A172 (cell line): ENCODE measurements at places on chromosomes 1 and 21.

GRCh38 chr1:1021010-1021919, 1.3 kb downstream of the AGRN start:
- DNase-seq, result peak; percentile 80

- DNase-seq, result no peak
These were observed 156.0 kb downstream of the TOMM20 start for GRCh38 chr1:234972411-234973191.

- DNase-seq, result no peak
These were observed 22.1 kb downstream of the PTPRU start for GRCh38 chr1:29258189-29258975.

GRCh38 chr1:147168626-147169058, 3.6 kb downstream of the PRKAB2 start:
- DNase-seq, result peak; percentile 29

- no peak for DNase-seq
These were observed 1.2 kb downstream of the LURAP1 start for GRCh38 chr1:46204406-46204742.

DNA sequence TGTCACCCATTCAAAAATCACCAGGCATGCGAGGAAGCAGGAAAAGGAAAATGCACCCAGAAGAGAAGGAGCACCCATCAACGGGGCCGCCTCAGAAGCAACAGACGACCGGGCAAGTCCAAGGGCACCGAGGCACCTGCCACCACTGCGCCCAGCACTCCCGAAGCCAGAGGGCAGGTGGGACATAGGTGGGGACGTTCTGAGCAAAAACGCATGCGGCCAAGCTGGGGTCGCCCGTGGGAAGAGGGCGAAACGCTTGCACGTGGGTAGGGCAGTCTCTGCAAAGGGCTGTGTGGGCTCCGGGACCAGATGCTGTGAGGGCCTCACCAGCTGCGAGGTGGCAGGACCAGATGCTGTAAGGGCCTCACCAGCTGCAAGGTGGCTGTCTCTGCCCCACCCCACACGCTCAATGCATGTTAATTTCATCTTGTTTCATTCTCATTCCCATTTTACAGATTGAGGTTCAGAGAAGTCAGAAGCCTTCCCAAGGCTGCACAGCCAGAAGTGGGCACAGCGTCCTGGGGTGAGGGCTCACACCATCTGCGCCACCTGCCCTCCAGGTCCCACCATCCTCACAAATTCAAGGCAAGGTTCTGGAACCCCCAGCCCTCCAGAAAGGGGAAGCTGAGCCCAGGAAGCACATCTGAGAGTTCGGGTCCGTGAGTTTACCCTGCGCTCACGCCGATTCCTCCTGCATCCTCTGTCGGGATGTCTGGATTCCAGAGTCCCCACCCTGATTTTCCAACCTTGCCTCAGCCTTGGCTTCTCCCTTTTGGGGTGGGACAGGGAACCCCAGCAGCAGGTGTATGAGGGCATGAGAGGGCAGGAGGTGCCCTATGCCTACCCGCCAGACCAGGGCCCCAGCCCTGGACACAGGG, 8.2 kb upstream of the SAMD11 start:
- no peak for DNase-seq

GRCh38 chr1:156658945-156659574, 17.1 kb downstream of the BCAN start:
- DNase-seq, result no peak

DNA sequence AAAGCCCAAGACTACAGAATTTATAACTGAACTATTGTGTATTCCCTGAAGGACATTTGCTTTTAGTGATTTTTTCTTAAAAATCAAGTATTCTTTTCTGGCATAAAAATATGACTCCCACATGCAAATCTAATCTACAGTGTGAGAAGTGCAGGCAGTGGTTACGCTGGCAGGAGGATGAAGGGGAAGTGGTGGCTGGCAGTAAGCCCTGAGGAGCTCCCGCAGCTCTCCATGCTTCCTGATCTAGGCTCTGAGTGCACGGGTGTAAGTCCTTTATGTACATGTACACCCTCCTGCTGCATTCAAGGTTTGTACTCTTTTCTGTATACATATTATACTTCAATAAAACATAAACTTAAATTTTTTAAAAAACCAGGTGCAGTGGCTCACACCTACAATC, 67.5 kb upstream of the PRDX6 start:
- DNase-seq, result peak; percentile 88

DNA sequence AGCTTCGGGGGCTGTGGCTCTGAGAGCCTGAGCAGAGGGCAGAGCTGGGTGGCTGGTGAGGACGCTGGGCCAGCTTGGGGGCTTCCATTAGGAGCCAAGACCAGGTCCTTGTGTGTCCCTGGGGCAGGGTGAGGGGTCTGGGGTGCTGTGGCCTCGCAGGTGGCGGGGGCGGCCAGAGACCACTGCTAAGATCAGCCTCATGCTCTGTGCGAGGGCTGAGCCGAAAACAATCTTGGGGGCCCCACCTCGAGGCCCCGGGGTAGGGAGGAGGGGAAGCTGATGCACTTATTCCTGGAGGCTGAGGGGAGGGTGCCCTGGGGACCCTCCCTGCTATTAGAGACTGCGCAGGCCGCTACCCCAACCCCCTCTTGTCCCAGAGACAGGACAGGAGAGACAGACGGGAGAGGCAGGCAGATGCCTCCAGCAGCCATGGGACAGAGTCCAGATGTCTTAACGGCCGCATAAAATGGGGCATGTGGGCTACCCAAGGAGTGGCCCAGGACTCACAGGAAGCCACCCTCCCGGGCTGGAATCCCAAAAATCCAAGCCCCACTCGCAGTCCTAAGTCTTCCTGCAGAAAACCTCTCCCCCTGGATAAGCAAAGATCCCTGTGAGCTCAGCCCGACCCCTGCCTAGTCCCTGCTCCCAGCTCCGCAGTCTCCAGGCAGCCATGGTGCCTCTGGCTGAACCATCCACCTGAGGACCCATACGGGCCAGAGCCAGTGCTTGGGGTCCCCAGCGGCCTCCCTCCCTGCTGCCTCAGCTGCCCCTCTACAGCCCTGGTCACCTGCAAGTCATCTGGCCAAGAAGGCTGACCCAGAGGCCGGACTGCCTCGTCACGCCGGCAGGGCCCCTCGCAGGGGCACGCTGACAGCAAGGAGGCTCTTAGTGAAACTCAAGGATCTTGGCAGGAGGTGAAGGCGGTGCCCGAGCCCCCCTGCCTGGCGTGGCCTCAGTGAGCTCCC, 43.6 kb upstream of the COL18A1 start:
- DNase-seq, result peak; percentile 41

GRCh38 chr1:20733360-20733975, 965 bp upstream of the SH2D5 start:
- DNase-seq, result no peak

DNA sequence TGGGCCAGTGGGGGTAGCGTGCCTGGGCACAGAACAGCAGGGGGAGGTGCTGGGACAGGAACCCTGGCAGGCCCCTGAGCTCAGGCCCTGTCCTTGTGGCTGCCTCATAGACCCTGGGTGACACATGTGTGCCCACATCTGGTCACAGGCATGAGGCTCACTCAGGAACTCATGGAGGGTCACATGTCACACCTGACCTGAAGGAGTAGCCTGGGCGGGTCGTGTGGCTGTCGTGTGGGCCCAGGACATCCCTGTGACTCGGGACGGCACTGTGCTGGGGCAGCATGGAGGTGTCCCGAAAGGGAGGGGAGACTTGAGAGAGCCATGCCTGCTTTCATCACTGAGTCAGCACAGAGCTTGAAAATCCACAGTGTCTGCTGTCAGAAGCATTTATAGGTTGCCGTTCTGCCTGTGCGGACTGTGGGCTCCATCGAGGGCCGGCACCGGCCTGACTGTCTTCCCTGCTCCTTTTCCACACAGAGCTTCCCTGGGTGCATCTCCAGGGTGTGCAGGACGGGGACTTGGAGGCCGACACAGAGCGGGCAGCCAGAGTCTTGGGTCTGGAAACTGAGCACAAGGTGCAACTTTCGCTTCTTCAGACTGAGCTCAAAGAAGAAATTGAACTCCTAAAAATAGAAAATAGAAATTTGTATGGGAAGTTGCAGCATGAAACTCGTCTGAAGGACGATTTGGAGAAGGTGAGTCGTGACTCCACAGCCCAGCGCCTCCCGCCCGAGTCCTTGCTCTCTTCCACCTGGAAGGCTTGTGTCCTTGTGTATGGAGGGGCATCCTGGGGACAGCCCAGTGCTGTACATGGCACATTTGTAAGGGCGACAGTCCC, 32.8 kb downstream of the PCNT start:
- no peak for DNase-seq

DNA sequence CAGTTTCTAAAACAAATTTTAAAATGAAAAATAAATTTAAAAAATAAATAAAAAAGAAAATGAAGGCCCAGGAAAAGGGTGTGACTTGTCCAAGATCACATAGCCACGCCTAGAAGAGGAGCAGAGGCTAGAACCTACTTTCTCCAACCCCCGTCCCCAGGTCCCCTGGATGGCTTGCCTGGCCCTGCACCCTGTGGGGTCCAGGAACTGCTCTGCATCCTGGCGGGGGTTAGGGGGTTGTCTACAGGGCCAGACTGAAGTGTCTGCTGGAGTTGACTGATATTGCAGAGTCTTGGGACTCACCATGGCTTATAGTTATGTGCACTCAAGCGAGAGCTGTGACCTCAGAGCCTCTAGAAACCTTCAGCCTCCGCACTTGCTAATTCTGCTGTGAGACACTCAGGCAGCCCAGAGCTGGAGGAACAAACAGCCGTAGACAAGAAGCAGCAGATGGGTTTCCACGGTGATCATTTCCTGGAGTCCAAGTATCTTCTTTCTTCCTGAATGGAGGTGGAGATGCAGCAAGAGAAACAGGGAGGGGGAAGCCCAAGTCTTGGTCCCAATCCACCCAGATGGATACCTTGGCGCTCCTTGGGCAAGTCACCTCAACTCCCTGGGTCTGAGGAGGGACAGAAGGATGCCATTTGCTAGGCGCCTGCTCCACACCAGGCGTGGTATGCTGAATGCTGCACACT, 5.2 kb upstream of the EXTL1 start:
- no peak for DNase-seq

GRCh38 chr21:18269856-18270255, 25.2 kb downstream of the CHODL start:
- no peak for DNase-seq

- DNase-seq, result peak; percentile 30
These were observed 160.6 kb upstream of the USP24 start for GRCh38 chr1:55375617-55376258.

DNA sequence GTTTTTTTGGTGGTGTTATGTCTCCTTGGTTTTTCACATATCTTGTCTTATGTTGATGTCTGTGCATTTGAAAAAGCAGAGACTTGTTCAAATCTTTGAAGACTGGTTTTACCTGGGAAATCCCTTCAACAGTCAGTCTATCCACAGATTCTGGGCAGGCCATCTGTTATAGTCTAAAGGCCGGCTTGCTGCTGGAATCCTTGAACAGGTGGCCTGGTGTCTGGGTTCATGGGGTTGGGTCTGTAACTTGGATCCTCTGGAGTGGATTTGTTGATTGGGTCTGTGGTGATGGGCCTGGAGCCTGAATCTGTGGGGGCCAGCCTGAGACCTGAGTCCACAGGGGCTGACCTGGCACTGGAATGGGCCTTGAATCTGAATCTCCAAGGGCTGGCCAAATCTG, 12.2 kb downstream of the LORICRIN start:
- no peak for DNase-seq

- DNase-seq, result no peak
These were observed 558.2 kb upstream of the USP24 start for GRCh38 chr1:55773211-55773940.

DNA sequence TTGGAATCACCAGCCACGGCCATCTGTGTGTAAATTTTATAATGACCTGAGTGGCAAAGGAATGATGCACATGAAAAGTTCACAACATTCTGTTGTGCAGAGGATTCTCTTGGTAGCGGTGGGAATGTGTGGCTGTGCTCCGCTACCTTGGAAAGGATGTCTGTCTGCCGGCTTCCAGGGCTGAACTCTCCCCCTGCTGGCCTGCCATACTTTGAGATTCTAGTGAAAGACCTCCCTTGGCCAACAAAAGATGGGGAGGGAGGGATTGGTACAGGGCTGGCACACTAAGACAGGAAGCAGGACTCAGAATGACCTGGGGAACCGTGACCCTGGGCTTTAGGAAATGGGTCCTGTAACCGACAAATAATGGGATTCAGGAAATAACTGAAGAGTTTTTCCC, 194.5 kb upstream of the PLD5 start:
- no peak for DNase-seq

GRCh38 chr1:102431253-102431652, 434.5 kb upstream of the OLFM3 start:
- DNase-seq, result no peak

DNA sequence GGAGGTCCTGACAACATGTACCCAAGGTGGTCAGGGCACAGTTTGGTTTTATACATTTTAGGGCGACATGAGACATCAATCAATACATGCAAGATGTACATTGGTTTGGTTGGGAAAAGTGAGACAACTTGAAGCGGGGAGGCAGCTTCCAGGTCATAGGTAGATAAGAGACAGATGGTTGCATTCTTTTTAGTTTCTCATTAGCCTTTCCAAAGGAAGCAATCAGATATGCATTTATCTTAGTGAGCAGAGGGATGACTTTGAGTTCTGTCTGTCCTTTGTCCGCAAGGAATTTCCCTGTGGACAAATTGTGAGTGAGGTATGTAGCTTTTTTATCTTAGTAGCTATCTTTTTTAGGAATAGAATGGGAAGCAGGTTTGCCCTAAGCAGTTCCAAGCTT, 10.5 kb upstream of the RBM15 start:
- DNase-seq, result no peak

DNA sequence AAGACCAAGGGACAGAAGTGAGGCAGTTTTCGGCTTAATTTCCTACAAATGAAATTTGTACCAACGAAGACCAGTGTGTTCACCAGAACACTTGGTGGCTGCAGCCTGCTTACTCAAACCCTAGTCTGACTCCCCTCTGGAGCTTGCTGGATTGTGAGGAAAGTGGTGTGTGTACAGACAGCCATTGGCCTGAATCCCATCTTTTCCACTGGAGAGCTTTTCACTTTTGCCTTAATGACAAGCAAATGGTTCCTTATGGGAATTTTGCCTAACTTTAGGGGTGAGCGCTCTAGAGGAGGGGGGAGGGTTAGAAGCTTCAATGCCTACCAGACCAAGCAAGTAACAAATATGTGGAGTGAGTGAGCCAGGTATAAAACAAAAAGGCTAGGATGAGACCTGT, 17.3 kb downstream of the METTL13 start:
- no peak for DNase-seq

- DNase-seq, result peak; percentile 74
These were observed 27.1 kb downstream of the NEK2 start for GRCh38 chr1:211648336-211648735.

DNA sequence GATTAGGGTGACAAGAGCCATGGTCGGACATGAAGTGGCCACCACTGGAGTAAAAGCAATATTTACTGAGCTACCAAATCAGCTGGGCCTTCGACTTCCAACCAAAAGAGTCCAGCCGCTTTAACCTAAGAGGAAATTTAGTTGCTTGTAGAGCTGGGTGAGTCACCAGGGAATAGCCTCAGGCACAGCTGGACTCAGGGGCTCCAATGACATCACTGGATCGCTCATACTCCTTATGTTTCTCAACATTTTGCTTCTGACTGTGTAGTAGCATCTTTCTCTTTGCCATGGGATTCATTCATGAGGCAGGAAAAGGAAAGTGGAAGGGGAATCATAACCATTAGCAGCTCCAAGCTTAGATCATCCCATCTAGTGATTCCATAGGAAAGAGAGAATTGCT, 664.4 kb downstream of the MATN1 start:
- DNase-seq, result peak; percentile 80

- DNase-seq, result no peak
These were observed 195.1 kb downstream of the CRB1 start for GRCh38 chr1:197463142-197463541.
